ENCODE measurements at places on chromosomes 1 and 21. TPM values are rescaled to one million over a fixed set of nuclear protein-coding genes. Genes with fewer than 3 reads are reported as not detected.

Gene HAO2
- not detected for total RNA-seq

Gene DFFA
- 56.1 TPM for total RNA-seq

Gene CRNN
- not detected for total RNA-seq

Gene AMY1C
- total RNA-seq, result not detected

Gene DCDC2B
- not detected for total RNA-seq

Gene PPM1J
- total RNA-seq, result 1.4 TPM

Gene TMEM35B
- total RNA-seq, result 20.0 TPM

Gene RUNX3
- total RNA-seq, result not detected

Gene ICOSLG
- total RNA-seq, result under 0.01 TPM

Gene TSPEAR
- total RNA-seq, result not detected

Gene DHRS3
- total RNA-seq, result 11.4 TPM

Gene CD1D
- not detected for total RNA-seq

Gene NBPF6
- not detected for total RNA-seq

Gene CFHR3
- total RNA-seq, result not detected

Gene ROR1
- total RNA-seq, result 10.0 TPM

Gene DLGAP3
- not detected for total RNA-seq

Gene GRIK1
- total RNA-seq, result not detected

Gene NBPF10
- total RNA-seq, result 1.4 TPM

Gene TCEA3
- total RNA-seq, result 3.0 TPM

Gene PODN
- total RNA-seq, result 0.56 TPM

Gene TAS1R3
- total RNA-seq, result not detected

Gene S100A1
- not detected for total RNA-seq

Gene RGS13
- not detected for total RNA-seq

Gene KCNA3
- total RNA-seq, result under 0.01 TPM

Gene MGST3
- total RNA-seq, result 159 TPM

Gene IFI16
- 60.3 TPM for total RNA-seq

Gene MRPL20
- total RNA-seq, result 149 TPM

Gene SH2D5
- 7.2 TPM for total RNA-seq

Gene CD52
- not detected for total RNA-seq

Gene MIA3
- 35.0 TPM for total RNA-seq

Gene GABPB2
- 11.9 TPM for total RNA-seq

Gene SLC25A33
- 3.0 TPM for total RNA-seq

Gene AADACL3
- not detected for total RNA-seq

Gene OR10Z1
- total RNA-seq, result not detected

Gene PDE4B
- 15.6 TPM for total RNA-seq

Gene ARID4B
- 23.9 TPM for total RNA-seq

Gene CCDC185
- total RNA-seq, result not detected

Gene SYPL2
- under 0.01 TPM for total RNA-seq

Gene LINGO4
- not detected for total RNA-seq

Gene TMIGD3
- total RNA-seq, result not detected

Gene POFUT2
- total RNA-seq, result 18.8 TPM
